ENCODE measurements at places on chromosomes 2 and 18.

- DNase-seq = no peak
Measured at GRCh38 chr2:9738535-9739496, 104.5 kb upstream of the TAF1B start.

GRCh38 chr18:3221496-3221895 lies 1.7 kb upstream of the MYOM1 start:
- no peak for DNase-seq

DNA sequence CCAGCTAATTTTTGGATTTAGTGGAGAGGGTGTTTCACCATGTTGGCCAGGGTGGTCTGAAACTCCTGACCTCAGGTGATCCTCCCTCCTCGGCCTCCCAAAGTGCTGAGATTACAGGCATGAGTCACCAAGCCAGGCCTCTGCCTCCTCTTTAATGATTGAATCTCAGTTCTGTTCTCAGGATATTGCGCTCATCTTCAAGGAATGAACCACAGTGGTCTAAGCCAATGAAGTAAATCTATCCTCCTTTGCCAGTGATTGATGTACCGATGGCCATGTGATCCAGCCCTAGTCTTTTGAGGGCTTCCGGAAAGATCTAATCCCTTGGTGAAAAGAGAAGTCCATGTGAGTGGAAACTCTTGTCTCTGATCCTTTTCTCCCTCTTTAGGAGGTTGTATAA lies 48.6 kb downstream of the POLE4 start:
- no peak for DNase-seq

DNA sequence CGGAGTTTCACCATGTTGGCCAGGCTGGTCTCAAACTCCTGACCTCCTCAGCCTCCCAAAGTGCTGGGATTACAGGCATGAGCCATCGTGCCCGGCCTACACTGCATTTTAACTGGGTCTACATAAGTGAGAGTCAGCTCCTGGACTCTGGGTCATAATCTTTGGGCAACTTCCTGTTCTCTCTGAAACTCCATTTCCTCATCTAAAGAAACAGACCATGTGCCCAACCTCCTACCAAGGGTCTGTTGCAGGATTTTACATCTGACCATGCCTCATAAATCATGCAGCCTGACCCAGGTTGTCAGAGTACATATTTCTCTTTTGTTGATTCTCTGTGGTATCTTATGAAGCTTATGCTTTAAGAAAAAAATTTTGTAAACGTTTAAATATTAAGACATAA lies 280.4 kb downstream of the ALPK2 start:
- no peak for DNase-seq

- DNase-seq = no peak
Measured at GRCh38 chr2:160906878-160907277, 253.3 kb upstream of the TANK start.

DNA sequence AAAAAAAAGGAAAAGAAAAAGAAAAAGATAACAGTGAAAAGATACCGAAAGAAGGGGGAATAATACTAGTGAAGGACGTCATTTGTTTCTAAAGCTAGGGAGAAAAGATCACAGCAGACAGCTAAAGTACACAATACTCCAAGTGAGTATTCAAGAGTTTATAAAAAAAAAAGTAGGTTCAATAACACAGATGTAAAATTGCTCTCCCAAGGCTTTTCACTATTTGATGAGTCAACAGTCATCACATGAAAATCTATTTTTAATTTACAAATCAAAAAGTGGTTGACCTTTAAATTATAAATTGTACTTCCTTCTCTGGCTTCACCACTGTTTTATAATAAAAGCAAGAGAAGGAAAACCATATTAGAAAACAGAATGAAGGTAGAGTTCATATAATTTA lies 144.0 kb downstream of the ZRANB3 start:
- DNase-seq = no peak

DNA sequence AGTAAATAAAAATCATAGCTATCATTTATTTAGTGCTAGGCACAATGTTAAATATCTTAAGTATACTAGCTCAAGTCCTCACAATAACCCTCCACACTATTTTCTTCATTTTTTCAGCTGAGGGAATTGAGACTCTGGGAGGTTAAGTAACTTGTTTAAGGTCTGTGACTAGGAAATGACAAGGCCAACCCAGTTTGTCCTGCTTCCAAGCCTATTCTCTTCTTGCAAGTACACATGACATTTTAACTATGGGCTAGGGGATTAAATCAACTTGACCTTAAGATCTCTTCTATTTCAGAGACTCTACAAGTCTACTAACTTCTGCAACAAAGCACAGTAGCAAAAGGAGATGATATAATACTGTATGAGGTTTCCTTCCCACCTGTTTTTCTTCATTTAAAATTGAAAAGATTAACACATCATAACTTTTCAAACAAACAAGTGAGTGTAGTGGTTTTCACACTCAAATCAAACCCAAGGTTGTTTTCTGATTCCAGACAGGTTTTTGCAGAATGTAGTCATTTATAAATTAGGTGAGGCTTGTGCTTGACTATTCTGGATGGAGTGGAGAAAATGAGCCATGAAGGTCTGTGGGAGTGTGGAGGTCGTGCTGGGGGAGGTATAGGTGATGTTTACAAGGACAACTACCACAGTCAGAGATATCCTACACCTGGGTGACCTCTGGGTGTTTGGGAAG lies 57.0 kb downstream of the CD28 start:
- DNase-seq = no peak

- no peak for DNase-seq
Measured at GRCh38 chr2:239139566-239139965, 261.3 kb downstream of the HDAC4 start.

GRCh38 chr2:240589850-240590525 lies 3.5 kb downstream of the CAPN10 start:
- DNase-seq = no peak

DNA sequence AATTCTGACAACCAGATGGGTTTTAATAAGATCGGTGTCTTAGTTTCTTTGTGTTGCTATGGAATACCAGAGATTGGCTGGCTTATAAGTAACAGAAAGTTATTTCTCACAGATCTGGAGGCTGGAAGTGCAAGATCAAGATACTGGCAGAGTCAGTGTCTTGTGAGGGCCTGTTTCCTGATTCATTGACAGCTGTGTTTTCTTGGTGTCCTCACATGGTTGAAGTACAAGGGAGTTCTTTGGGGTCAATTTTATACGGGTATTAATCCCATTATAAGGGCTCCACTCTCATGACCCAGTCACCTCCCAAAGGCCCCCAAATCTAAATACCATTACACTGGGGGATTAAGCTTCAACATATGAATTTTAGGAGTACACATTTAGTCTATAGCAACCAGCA lies 421.1 kb downstream of the LRP1B start:
- no peak for DNase-seq

DNA sequence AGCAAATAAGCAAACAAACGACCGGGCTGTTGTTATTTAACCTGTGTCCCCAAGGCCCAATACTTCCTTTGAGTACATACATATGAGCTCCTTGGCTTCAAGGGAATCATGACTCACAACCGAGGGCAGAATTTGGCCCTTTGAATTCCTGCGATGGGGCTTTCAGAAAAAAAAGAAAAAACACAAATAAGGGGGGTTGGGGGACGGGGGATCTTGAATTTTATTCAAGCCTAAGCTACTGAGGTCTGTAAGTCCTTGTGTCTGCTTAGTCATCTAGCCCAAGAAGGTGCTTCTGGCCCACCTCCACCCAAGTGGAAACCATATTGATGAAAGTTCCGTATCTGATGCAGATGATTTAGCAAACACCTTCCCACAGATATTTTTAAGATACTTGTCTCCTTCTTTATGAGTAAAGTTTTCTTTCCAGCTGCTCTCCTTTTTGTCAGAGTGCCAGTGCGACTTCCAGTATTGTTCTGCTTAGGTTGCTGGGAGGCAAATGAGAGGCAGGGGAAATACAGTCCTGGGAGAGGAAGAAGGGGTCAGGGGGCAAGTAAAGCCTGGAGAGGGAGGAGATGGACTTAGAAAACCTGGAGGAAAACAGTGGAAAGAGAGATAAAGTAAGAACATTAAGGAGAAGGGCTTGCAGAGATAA lies 169.6 kb downstream of the ZEB2 start:
- DNase-seq = no peak

- DNase-seq = no peak
Measured at GRCh38 chr2:162226836-162227235, 16.4 kb downstream of the FAP start.

DNA sequence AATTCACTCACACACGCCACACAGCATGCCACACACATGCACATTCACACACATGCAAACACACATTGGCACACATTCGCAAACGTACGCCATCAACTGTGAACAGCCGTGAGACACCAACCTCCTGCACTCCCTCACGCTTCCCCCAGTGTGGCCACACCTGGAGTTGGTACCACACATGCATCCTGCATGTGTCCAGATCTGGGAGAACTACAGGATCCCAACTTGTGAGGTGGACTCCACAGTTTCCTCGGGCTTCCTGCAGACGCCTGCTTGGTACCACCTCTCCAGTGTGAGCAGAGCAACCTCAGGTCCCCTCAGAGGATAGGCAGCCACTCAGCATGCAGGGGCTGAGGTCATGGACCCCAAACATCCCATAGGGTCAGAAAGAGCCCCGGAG lies 239.0 kb downstream of the EIPR1 start:
- no peak for DNase-seq

GRCh38 chr2:11365096-11365879 lies 20.9 kb upstream of the ROCK2 start:
- DNase-seq = no peak

DNA sequence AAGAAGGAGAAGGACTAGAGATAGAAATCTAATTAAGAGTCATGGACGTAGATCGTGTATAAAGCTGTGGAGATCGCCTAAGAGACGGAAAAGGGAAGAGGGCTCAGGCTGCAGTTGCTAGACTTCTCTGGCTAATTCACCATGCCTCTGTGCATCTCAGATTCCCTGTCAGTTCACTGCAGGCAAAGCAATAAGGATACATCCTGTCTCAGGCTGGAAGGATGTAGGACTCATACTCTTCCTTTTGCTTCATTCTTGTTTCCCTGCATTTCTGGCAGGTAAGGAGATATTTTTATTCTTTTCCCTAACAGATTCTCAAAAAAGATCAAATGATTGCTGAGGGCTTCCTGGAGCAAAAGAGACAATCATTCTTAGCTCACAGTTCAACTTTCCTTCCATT lies 112.5 kb downstream of the AP1S3 start:
- no peak for DNase-seq

GRCh38 chr2:10960606-10961489 lies 49.1 kb downstream of the KCNF1 start:
- no peak for DNase-seq

GRCh38 chr2:231795525-231796327 lies 9.5 kb downstream of the COPS7B start:
- peak; percentile 64 for DNase-seq

DNA sequence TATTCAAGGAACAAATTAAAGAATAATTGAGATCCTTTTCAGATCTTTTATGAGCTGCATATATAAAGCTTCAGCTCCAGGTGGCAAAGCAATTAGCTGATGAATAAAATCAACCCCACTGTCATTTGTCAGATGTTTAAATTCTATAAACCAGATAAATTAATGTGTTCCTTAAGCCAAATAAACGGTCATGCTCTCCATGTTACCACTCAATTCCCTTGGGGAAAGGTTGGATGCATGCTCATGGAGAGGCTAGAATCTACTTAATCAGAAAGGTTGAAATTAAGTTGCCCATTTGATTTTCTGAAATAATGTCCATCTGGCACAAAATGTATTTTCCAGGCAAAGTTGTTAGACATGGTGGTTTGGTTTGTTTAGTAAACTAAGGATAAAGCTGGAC lies 282.5 kb upstream of the SPRED2 start:
- no peak for DNase-seq

DNA sequence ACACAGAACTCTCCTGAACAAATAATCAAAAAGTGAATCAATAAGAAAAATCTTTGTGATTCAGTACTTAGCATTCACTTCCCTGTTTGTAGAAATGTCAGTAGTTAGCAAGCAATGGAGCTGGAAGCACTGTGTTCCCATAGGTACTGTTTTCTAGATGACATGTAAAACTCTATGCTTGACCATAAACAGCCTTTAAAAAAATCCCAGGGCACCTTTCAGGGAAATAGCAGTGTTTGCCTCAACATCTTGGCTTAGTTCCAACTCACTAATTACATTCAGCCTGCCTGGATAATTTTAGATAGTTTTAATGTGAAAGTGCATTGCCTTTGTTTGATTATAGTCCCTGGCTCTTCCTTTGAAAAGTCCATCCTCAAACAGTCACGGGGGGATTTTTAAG lies 721.8 kb downstream of the ERBB4 start:
- no peak for DNase-seq

- DNase-seq = no peak
Measured at GRCh38 chr2:69260666-69261065, 126.4 kb downstream of the GFPT1 start.

GRCh38 chr2:153214337-153214736 lies 264.2 kb downstream of the RPRM start:
- DNase-seq = no peak

DNA sequence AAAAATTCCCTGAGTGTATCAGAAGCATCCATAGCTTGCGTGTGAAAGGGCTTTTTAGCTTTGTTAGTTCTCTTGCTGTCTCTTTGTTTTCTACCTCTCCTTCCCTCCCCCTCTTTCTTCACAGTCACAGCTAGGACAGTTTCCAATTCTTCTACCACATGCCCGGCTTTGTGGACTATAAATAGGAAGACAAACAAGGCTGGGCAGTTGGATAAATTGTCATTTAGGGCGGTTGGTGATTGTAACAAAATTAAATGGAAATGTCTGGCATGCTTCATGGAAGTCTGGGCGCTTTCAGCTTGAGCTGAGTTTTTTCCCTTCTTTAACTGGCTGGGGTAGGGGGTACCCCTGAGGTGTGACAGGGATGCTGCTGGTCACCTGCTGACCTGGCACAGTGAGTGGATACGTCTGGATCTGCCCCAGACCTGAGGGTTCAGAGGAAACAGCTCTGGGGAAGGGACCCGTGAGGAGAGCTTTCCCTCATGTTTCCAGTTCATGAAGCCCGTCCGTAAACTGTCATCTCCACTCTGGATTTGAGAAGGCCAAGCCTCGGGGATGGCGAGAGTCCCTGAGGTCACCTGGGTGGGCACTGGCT lies 29.0 kb upstream of the GIGYF2 start:
- DNase-seq = peak; percentile 79

- no peak for DNase-seq
Measured at GRCh38 chr2:23534771-23535170, 149.8 kb downstream of the KLHL29 start.

GRCh38 chr2:95272299-95272751 lies 1.9 kb upstream of the PROM2 start:
- peak; percentile 2 for DNase-seq

DNA sequence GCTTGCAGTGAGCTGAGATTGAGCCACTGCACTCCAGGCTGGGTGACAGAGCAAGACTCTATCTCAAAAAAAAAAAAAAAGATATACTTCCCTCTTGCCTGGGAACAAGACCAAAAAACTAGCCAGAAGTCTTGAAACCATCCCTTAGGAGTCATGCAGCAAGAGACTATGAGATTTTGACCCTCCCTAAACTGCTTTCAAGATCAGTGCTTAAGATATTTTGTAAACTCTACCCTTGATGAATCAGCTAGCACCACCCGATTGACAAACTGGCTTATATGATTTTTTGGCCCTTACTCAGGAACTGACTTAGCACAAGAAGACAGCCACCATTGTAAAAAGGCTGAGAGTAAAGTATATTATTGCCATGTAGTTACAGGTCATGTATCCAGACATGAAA lies 3.8 kb downstream of the SULT1C3 start:
- DNase-seq = no peak

- no peak for DNase-seq
Measured at GRCh38 chr18:28455971-28456370, 279.0 kb upstream of the CDH2 start.

- DNase-seq = no peak
Measured at GRCh38 chr2:198321522-198322088, 517.2 kb downstream of the PLCL1 start.
